ENCODE measurements at places on chromosomes 6 and 20. TPM values are rescaled to one million over a fixed set of nuclear protein-coding genes. Genes with fewer than 3 reads are reported as not detected.

Gene IL20RA
- total RNA-seq, result 1.0 TPM

Gene FABP7
- not detected for total RNA-seq

Gene NFATC2
- total RNA-seq, result 5.7 TPM

Gene GATA5
- total RNA-seq, result 4.3 TPM

Gene BIRC7
- total RNA-seq, result not detected

Gene ULBP3
- 0.60 TPM for total RNA-seq

Gene CFB
- total RNA-seq, result 50.3 TPM

Gene RIPPLY2
- total RNA-seq, result not detected

Gene HCRTR2
- not detected for total RNA-seq

GRCh38 chr20:47502271-47503239 lies 868 bp downstream of the NCOA3 start:
- no peak for DNase-seq

- DNase-seq, result no peak
These were observed 12.5 kb downstream of the AGPAT4 start for GRCh38 chr6:161261325-161261724.

GRCh38 chr20:52004018-52004417 lies 187.6 kb downstream of the ZFP64 start:
- DNase-seq, result no peak

GRCh38 chr6:24933266-24933665 lies 2.5 kb downstream of the RIPOR2 start:
- no peak for DNase-seq

GRCh38 chr20:47993035-47993755 lies 207.9 kb upstream of the SULF2 start:
- no peak for DNase-seq

GRCh38 chr6:138891255-138891986 lies 95.5 kb downstream of the ECT2L start:
- no peak for DNase-seq

DNA sequence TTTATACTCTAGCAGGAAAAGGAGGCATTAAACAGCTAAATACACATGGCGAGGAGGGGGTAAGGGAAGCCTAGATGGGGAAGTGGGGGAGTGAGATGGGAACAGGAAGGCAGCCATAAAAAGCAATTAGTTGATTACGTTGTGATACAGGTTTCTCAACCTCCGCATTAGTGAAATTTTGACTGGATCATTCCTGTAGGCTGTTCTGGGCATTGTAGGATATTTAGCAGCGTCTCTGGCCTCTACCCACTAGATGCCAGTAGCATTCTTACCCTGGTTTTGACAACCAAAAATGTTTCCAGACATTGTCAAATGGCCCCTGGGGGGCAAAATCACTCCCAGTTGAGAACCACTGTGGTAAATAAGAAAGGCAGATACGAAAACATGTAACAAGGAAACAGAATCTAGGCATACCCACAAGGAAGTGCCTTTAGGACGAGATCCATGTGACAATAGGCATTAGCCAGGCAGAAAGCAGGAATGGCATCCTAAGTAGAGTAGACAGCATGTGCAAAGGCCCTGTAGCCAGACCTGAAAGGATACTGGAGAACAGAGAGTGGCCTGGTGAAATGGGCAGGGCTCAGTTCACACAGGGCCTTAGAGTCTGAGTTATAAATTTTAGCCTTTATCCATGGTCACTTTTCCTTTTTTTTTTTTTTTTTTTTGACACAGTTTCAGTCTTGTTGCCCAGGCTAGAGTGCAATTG lies 25.8 kb upstream of the PTPN1 start:
- no peak for DNase-seq

DNA sequence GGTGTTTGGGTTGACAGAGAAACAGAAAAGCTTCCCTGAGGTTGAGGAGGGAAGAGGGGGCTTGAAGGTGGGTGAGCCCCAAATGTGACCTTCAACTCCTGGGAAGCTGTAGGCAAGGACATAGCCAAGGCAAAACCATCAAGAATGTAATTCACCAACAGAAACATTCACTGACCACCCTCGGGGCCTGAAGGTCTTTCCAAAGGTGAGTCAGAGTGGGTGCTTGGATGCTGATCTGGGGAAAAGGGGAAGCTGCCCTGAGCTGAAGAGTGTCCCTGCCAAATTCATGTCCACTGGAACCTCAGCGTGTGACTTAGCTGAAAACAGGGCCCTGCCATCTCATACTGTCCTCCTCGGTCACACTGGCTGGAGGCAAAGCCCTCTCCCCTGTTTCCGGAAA lies 234.2 kb upstream of the SULF2 start:
- DNase-seq, result no peak

DNA sequence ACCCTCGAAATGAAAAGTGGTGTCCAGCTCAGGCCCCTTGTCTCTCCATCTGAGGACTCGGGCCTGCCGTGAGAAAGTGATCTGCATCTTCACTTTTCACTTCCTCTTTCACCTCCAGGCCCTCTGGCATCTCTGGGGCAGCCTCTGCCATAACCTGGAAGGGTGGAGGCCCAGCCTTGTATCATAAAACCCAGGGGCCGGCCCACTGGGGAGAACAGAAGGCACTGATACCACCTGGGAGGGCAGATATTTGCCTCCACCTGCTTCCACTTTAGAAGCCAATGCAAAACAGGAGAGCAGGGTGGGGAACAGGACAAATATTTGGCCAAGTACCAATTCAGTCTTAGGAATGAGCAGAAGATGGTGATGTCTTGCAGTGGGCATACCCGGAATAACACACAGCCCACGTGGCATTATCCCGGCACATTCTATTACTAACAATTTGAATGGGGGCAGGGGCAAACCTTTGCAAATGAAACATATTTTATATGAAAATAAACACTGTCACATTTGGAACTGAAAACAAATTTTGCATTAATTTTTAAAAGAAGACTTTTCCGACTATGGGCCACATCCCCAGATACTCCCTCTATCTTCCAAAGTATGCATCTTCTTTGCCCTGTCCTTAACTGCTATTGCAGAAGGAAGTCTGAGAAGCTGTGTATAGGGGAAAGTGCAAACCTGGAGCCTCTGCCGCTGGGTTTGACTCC lies 69.2 kb upstream of the TBC1D7 start:
- DNase-seq, result no peak
